M059J (cell line): ENCODE measurements at places on chromosomes 1 and 21. TPM values are rescaled to one million over a fixed set of nuclear protein-coding genes. Genes with fewer than 3 reads are reported as not detected.

DMRTA2 gene
- 0.32 and 1.4 TPM in 2 replicates for total RNA-seq

- peak; percentile 91 for DNase-seq
These were observed 19.4 kb downstream of the RPS6KC1 start for GRCh38 chr1:213070406-213070805.

DNA sequence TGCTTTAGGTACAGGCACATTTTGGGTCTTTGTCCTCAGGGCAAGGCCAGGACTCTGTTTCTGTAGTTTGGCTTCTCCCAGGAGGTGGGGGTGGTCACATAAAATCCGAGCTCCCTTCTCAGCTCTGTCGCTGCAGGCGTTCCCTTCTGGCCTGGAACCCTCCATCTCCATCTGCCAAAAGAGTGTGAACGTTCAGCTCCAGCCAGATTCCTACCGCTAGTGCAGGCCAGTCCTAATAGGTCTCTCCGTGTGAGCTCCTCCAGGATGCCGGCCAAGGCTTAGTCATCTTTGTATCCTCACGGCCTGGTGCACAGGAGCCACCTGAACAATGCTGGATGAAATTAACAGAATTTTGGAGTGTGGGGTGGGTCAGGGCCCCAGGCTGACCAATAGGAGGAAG, 19.9 kb upstream of the KCNA10 start:
- peak; percentile 39 for DNase-seq

DNA sequence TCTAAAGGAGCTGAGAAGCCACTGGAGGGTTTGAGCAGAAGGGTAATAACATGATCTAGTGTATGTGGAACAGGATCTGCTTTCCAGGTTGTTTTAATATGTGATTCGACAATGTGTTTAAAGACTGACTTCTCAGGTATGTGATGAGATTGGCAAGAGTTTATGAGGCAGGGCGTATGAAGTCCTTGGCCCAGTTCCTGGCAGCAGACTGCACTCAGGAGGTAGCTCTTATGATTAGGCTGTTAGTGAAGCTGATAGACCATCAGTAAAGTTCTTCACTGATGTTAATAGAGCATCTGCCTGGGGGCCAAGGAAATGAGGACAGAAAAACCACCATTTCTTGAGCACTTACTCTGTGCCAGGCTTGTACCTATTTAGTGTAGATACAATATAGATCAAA, 41.9 kb upstream of the SERBP1 start:
- no peak for DNase-seq

- peak; percentile 85 for DNase-seq
These were observed 45.5 kb upstream of the ECE1 start for GRCh38 chr1:21335750-21336224.

DNA sequence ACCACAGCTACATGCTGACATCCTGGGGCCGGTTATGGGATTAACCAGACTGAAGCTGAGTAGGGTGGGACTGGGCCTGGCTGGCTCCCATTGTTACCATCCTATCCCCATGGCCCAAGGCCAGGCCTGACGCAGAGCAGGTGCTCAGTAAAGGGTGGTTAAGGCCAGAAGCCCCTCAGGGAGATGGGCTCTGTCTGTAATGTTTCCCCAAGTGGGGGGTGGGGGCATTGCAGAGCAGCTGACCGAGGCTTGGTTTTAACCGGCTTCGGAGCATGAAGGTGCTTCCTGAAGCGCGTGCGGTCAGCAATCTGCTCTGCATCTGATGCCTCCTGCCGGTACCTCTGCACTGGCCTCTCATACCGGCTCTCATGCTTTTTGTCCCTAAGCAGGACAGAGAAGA, 83.4 kb upstream of the ACTL8 start:
- no peak for DNase-seq

DNA sequence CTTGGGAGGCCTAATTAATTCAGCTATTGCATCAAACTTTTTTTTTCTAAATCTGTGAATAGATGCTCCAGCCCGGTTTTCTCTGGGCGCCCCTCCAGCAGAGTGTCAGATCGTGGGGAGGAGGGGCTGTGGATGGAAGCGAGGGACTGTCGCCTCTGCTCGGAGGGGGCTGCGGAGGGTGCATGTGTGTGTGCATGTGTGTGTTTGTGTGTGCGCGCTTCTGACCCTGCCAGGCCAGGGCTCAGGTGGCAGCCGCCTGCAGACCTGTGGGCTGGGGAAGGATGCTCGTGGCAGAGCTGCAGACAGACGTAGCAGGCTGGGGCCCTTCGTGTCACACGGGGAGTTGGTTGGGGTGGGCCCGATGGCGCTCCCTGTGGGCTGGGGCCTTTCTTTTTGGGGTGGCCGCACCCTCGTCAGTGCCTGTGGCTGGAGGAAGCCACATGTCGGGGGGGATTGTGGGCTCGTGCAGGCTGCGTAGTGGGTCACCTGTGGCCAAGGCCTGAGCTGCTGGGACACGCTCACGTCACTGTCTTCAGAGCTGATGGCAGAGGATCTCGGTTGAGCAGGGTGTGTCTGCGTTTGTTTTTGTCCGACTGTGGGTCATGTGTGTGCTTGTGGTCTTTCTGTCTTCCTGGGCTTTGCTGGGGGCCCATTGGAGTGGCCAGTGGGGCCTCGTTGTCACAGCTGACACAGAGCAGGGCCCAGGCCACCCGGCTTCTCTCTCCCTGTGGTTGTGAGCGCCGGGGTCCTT, 2.8 kb downstream of the SKI start:
- no peak for DNase-seq
